Caco-2 (cell line): ENCODE measurements at places on chromosomes 16 and 17. TPM values are rescaled to one million over a fixed set of nuclear protein-coding genes. Genes with fewer than 3 reads are reported as not detected.

DNA sequence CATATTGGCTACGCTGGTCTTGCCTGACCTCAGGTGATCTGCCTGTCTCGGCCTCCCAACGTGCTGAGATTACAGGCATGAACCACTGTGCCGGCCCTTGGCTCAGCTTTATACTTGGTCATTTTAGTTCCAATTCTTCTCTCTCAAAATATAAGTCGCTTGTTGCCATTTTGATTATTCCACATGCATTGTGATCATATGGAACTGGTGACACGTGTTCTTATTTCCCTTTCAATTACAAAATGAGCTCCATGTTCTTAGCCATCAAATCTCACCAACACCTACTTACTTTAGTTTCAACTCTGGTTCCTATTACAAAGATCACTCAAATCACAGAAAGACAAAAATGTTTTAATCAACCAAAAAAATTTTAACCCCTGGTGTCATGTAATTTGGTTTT, 1711.7 kb downstream of the TP53TG3F start:
- no peak for DNase-seq

- DNase-seq = no peak
These were observed 155.7 kb downstream of the SOCS1 start for GRCh38 chr16:11100239-11100750.

GRCh38 chr17:17638467-17638866, 42.8 kb upstream of the RAI1 start:
- DNase-seq = no peak

DNA sequence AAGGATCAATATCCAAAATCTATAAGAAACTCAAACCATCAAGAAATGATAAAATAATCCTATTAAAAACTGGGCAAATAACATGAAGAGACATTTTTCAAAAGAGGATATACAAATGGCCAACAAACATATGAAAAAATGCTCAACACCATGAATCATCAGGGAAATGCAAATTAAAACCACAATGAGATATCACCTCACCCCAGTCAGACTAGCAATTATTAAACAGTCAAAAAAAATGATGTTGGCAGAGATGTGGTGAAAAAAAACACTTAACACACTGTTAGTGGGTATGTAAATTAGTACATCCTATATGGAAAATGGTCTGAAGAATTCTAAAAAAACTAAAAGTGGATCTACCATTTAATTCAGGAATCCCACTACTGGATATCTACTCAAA, 379.0 kb upstream of the SOX9 start:
- DNase-seq = no peak

The WNT9B gene
- not detected in 2 replicates for total RNA-seq
